ENCODE measurements at places on chromosomes 6 and 20.

DNA sequence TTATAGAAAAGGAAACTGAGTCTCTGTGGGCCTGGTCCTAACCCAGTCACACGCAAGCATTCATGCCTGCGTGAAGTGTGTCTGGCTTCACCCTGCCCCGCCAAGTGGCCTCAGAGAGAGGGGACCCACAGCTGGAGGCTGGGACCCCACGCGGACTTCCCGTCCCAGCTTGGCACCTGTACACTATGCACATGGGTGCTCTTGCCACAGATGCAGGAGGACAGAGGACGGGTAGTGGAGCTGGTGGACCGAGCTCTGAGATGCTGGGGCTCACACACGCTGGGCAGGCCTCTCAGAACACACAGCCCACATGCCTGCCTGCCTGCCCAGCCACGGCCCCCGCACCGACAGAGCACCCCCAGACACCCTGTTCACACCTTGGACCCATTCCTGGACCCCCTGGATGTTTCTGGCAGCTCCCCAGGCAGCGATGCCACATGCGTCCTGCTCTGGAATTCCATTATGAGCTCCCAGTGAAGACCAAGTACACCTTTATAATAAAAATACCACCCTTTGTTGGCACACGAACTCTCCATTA, 24.9 kb upstream of the SMOC2 start:
- DNase-seq: no peak

- DNase-seq: no peak
Observed at GRCh38 chr20:53354314-53354713, 239.3 kb downstream of the ZNF217 start.

- no peak for DNase-seq
Observed at GRCh38 chr20:20755231-20755630, 42.8 kb upstream of the RALGAPA2 start.

DNA sequence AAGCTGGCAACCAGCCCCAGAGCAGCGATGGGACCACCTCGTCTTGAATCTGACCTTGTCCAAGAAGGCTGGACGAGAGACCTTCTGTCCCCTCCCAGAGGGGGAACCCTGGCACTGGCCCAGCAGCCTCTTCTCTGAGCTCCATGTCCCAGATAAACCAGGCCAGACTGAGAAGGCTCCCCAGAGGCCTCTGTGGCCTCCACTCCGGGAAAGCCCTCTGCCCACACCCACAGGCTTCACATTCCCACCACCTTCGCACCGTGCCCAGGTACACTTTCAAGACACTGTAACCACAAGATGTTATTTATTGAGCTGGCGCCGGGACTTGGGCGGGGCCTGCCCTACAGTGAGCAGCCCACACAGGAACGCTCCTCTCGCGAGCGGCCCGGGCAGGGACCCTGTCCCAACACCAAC, 33.2 kb downstream of the ADA start:
- DNase-seq: no peak

DNA sequence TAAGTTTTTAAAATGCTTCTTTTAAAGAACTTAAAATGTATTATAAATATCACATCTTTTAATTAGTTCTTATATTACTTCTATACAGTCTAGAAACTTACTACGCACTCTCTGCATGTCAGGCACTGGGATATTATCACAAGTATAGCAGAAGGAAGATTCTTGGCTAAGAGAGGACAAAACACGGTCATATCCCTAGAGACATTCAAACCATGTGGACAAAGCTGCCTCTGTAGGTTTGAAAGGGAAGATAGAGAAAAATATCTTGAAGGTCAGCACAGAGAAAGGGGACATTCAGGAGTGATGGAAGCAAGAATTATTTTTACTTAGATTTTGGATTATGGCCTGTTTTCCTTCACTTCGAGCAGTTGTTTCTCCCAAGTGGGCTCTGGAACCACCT, 64.1 kb downstream of the LRRC1 start:
- no peak for DNase-seq

DNA sequence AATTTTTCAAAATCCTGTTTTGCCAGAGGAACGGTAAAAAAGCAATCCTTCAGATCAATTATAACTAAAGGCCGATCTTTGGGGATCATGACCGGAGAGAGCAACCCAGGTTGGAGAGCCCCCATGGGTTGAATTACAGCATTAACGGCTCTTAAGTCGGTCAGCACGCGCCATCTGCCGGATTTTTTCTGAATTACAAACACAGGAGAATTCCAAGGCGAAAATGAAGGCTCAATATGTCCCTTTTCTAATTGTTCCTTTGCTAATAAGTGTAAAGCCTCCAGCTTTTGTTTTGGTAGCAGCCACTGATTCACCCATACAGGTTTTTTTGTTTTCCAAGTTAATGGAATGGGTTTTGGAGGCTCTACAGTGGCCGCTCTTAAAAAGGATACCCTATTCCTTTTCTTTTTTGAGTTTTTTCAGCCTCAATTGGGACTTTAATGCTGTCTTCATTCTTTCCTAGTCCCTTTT, 16.9 kb upstream of the PTCRA start:
- peak; percentile 29 for DNase-seq

DNA sequence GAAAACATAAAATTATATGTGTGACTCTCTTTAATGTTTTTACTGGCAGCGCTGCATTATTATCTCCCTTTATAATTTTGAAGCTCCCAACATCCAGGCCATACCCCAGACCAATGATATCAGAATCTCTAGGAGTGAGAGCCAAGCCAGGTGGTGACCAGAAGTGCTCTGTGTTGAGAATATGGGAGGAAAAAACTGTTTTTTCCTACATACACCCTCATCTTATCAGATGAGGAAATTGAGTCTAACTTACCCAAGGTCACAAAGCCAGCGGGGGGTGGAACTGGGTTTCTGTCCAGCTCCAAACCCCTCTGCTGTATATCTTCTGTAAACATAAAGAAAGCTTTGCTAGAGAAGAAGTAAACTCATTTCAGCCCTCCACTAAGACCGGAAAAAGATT, 42.5 kb downstream of the LY86 start:
- no peak for DNase-seq

- no peak for DNase-seq
Observed at GRCh38 chr6:158285656-158286021, 26.6 kb upstream of the TULP4 start.

DNA sequence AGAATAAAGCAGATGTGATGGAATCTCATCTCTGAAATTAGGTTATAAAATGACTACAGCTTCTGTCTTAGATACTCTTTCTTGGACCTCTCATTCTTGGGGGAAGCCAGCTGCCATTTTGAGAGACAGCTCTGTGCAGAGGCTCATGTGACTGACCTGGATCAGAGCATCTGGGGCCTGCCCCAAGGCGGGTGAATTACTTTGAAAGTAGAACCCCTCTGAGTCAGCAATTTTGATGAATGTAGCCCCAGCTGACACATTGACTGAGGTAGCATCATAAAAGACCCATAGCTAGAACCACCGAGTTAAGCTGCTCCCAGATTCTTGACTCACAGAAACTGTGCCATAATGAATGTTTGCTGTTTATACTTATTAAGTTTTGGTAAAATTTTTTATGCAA, 124.5 kb downstream of the THEMIS start:
- DNase-seq: no peak

DNA sequence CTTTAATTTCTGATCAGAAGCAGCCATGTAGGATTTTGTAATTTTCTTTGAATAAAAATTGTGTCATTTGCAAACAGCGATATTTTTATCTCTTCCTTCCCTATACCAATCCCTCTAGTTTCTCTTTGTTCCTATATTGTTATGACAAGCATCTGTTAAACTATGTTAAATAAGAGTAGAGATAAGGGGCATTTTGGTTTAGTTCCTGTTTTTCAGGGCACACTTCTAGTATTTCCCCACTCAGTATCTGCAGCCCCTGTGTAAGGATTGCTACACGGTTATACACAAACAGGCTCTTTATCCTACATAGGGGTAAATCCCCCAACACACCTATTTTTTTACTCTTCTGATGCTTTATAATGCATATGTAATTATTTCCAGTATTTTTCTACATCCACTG, 42.1 kb downstream of the TRERF1 start:
- DNase-seq: no peak

- no peak for DNase-seq
Observed at GRCh38 chr6:32190911-32191677, 1.1 kb upstream of the PBX2 start.

DNA sequence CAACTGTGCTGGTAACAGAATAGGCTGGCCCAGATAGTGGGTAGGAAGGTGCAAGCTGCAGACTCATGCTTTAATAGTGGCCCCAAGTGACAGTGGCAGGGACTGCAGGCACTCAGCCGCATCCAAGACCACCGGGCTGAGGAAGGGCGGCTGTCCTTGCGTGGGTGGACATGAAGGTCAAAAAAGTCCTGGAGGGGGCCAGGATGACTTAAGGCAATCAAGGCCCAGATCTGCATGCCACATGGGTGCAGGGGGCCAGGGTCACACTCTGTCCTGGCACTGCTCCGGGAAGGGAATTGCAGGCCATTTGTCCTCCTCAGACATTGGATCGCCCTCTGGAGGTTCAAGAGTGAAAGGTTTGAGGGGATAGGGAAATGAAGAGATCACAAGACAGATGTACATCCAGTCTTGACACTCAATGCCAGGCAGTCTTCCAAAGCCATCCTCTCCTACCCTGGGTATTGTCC, 10.4 kb upstream of the VNN2 start:
- peak; percentile 7 for DNase-seq

- no peak for DNase-seq
Observed at GRCh38 chr6:16337295-16337975, 99.0 kb downstream of the GMPR start.

GRCh38 chr6:20678831-20679352, 144.6 kb downstream of the CDKAL1 start:
- DNase-seq: no peak

- no peak for DNase-seq
Observed at GRCh38 chr6:123804014-123804786, 535 bp downstream of the NKAIN2 start.

- DNase-seq: no peak
Observed at GRCh38 chr20:10109641-10110040, 74.9 kb downstream of the ANKEF1 start.

DNA sequence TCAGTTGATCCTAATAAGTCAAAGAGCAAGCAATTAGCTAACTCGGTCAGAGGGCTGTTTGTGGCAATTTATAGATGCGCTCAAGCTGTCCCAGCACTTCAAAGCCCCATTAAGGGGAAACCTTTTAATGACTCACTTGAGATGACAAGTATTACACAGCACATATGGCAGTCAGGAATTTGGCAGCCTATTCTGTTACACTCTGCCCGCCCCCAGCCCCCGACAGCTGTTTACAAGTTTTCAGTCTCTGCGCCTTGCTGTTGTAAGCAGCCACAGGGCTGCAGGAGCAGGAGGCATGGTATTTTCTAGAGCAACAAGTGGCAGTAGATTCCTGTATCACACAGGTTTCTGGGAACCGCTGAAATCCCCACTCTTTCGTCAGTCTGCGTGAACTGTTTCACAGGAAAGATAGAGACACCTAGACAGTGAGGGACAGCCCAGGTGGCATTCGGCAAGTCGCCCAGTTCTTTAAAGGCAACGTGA, 263.0 kb downstream of the FOXC1 start:
- peak; percentile 97 for DNase-seq

DNA sequence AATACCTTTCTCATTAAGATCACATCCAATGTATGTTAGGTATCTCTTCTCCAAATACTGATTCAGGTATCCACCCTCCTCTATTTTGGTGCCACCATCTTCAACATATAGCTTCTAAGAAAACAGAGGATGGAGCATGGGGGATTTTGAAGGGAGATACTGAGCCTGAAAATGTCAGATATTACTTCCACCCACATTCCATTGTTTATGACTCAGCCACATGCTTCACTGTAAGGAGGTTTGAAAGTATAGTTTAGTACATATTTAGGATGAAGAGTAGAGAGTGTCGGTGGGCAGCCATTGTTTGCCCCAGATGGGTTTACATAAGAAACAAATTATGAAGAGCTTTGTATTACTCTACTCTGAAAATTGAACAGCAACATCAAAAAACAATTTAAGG, 286.7 kb downstream of the TFAP2B start:
- DNase-seq: no peak

DNA sequence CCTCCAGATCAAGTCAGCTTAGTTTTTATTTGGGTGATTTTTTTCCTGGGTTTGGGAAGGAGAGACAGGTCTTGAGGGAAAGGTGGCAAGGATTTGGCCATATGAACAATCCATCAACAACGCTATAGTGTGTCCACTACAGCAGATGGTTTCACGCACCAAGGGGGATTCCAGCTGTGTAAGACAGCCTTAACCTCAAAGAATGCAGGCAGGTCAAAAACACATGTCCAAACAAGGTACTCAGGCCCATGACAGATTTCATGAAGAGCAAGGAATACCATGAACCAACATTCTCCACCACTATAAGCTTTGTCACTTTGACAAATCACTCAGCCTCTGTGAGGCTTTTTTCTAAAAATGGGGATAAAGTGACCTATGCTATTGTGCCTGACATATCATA, 2.0 kb downstream of the AIF1 start:
- no peak for DNase-seq

DNA sequence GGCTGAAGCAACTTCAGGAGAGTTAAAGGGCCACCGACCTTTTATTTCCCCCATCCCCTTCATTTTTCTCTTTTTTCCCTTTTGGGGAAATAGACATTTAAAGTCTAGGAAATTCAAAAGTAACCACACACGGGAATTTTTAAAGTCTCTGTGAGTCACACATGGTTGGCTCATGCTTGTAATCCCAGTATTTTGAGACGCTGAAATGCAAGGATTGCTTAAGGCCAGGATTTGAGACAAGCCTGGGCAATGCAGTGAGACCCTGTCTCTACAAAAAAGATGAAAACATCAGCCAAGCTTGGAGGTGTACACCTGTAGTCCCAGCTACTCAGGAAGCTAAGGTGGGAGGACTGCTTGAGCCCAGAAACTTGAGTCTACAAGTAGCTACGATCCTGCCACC, 34.2 kb downstream of the KATNA1 start:
- no peak for DNase-seq

DNA sequence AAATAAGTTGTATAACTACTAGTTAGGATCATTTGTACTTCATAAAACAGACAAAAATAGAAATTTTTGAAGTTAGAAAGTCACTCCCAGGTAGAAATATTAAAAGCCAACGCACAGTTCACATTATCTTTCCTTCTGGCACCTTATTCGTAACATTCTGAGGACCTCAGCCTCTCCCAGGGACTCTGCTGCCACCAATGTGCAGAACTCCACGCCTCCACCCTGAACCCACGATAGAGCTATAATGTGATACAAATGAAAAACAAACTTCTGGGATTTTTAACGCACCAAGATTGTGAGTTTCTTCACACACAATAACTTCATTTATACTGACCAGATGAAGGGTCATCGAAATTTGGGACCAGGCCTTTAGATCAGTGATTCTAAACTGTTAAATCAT, 9.5 kb downstream of the BMP7 start:
- DNase-seq: no peak

Measured in NCI-H524 treated with DMSO at 0.1 percent for 48 hours (cell line).